ENCODE measurements at places on chromosomes 2 and 18.
A peak's percentile ranks its signal among the peaks of the same experiment; 100 is the strongest.

- no peak for DNase-seq
Measured at GRCh38 chr2:54909001-54909400, 141.2 kb downstream of the RTN4 start.

GRCh38 chr2:161173541-161174194, 13.4 kb downstream of the TANK start:
- no peak for DNase-seq

GRCh38 chr2:3598197-3598910, 3.4 kb downstream of the COLEC11 start:
- DNase-seq, result no peak

DNA sequence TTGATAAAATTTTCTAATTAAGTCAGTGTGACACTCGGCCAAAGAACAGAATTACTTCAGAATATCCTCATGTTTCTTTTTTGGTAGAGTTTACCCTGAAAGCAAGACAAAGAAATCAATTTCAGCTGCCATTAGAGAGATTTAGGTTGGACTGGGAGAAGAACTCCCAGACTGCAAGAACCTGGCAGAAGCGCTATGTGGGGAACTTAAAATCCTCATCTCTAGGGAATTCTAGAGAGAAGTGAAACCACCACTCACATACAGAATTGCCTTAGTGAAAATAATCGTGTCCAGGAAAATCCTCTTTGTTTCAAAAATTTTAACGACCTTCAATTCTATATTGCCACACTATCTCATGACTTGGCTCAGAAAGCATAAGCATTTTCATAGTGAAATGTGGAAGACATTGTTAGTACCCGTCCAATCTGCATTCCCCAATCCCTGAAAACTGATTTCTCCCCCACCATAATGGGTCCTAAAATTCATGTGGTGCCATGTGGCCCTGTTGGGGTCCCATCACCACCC, 297.3 kb upstream of the MEIS1 start:
- DNase-seq, result no peak

- DNase-seq, result no peak
Measured at GRCh38 chr2:219856602-219857001, 229.2 kb downstream of the SLC4A3 start.

DNA sequence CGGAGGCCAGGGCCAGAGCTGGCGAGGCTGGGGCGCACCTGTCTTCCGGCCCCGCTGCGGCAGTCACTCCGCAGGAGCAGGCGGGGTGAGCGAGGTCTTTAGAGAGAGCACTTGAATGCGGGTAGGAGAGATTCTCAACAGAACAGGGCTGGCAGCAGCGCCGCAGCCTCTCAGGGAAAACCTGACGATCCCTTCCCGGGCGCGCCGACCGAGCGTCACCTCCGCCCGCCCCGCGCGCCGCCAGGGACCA, 526 bp downstream of the PRKRA start:
- DNase-seq, result no peak

DNA sequence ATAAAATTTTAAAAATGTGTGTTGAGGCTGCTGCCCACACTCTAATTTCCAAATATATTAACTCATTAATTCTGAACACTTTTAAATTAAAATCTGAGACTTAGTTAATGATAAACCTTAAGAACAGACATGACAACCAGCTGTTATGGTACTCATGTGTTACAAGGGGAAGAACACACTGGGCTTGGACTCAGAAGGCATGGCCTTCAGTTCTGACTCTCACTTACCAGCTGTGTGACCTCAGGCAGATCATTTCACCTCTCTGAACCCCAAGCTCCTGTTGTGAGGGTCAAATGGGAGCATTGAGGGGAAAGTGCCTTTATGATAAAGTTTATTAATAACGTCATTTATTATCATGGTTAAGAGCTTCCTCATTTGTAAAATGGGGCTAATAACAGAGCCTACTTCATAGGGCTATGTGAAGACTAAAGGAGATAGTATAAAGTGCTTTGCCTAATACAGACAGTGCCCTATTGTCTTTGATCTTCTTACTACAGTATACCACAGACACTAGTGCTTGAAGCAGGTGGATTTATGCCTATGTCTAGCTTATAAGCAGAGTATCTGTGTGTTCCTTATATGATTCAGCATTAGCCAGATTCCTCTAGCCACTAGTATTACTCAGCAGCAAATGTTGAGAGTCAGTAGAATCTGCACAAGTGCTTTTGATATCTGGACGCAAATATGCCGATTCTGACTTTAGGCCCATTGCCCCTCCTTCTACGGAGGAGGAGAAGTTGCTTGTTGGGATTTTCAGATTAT, 99.6 kb downstream of the SGPP2 start:
- no peak for DNase-seq

DNA sequence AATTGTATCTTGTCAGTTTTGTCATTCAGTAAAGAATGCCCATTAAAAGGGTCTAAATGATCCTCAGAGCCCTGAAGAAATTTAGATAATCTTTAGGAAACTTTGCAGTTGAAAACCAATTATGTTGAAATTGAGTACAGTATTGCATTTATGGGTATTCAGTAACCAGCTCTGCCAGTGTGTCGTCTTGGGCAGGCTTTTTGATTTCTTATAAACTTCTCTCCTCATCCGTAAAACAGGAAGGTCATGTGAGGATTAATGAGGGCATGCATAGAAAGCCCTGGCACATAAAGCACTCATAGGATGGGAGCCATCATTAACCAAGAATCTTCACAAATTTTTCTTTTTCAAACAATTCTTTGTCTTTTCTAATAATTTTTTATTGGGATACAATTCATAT, 14.8 kb downstream of the PNO1 start:
- DNase-seq, result no peak

DNA sequence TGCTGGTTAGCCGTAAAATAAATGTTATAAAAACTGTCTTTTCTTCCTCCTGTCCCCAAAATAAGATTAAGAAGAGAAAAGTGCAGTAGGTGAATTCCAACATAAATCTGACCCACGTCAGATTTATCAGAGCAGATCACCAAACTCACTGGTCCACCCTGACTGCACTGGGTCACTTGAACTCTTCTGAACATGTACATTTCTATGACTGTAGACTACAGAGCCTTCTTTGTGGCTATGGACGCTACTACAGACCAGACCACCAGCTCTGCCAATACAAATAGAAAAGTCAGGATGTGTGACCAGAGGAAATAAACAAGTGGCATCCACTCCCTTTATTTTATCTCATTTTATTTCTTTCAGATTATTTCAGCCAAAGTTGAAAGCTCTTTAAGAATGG, 11.6 kb downstream of the DSG2 start:
- DNase-seq, result no peak

DNA sequence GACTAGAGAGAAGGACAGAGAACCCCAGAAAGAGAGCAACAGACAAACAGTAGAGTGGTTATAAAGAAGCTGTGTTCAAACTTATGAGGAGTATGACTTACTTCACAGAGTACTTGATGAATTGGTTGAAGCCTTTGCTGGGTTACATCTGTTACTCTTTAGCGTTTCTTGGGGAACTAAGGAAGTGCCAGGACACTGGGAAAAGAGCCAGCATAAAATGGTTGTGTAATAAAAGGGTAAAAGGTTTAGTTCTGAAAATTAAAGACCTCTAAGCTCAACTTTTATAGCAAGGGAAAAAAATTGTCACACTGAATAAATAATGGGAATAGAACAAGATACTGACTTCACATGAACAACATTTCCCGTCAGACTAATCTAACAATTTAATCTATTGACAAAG, 17.0 kb upstream of the STAT4 start:
- DNase-seq, result peak; percentile 64

- no peak for DNase-seq
Measured at GRCh38 chr2:37011130-37011529, 44.8 kb upstream of the STRN start.

DNA sequence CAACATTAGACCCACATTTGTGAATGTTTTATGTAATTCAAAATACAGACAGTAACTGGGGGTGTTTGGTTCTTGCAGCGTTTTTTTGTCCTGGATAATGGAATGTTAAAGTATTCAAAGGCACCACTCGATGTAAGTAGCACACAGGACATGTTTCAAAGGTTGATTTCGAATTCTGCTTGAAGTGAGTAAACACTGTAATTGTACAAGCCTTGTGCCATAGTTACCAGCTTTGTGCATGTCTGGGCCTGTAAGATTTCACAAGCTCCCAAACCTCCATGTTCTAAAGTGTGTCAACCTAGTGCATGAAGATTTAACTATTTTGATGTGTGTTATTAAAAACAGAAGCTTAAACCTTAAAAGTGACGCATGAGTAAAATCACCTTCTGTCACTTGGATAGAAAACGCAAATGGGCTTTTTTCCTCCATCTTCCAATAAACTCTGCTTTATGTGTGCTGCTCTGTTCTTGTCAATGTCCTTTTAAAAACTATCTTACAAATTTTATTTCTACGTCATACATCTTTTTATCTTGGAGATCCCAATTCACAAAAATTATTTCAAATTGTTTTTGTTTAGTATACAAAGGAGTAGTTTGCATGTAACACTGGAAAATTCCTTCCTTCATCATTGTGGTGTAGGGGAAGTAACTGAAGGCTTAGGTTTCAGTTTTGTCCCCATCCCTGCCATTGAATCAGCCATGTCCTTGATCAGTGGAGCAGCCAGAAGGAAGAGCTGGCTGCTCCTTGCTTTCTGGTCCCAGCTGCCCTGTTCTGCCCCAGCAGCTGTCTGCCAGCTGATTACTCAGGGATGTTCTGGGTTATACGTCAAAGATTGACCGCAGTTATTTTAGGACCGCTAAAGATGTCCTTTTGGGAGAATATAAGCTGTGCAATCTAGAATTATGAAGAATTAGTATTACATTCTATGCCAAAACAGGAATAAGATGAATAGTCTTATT, 119.2 kb downstream of the PRKRA start:
- DNase-seq, result peak; percentile 28

- no peak for DNase-seq
Measured at GRCh38 chr2:147017951-147018645, 826.7 kb upstream of the ACVR2A start.

GRCh38 chr2:46722142-46722541, 193.5 kb downstream of the MCFD2 start:
- no peak for DNase-seq

GRCh38 chr2:49186050-49186648, 31.8 kb upstream of the FSHR start:
- no peak for DNase-seq

GRCh38 chr2:203687165-203687564, 19.3 kb upstream of the CD28 start:
- DNase-seq, result no peak

GRCh38 chr18:48832938-48833700, 117.6 kb downstream of the SMAD7 start:
- DNase-seq, result peak; percentile 67

DNA sequence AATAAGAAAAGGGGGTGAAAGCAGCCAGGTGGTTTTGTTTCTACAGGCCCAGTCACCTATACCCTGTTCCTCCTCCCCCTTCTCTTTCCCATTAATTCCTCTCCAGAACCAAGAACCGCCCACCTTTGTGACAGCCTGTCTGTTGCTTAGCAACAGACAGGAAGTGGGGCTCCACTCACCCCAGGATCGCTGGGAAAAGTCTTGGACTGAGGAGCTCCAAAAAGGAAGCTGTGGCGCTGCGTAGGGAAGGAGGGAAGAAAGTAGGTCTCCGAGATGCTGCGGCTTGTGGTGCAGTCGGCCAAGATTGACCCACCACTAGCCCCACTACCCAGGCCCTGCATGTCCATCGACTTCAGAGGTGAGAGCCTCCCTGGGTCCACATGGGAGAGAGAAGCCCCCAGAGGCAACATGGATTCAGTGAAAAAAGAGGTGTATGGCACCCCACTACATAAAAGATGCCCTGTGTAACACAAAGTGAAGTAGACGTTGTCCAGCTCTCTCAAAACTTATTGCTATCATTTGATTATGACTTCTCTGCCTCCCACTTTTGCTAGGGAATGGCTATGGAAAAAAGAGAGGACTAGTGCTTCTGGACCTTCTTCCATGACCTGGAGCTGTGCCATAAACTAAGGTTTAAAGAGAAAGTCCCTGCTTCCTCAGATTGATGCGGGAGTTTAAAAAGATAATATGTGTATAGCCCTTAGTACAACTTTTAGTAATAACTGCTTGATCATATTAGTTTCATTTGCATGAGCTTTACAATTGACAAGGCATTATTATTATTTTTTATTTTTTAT, at the start of gene FER1L5:
FER1L5 (plus strand) TSS at position 201 of the 797 bp plus-strand sequence; CDS start at position 274, 73 bp downstream.
- DNase-seq, result peak; percentile 58

GRCh38 chr2:58045580-58046334, 849 bp upstream of the VRK2 start:
- no peak for DNase-seq

GRCh38 chr2:19336781-19337180, 21.6 kb downstream of the OSR1 start:
- no peak for DNase-seq

- peak; percentile 47 for DNase-seq
Measured at GRCh38 chr2:72138921-72139381, 8.7 kb downstream of the CYP26B1 start.

DNA sequence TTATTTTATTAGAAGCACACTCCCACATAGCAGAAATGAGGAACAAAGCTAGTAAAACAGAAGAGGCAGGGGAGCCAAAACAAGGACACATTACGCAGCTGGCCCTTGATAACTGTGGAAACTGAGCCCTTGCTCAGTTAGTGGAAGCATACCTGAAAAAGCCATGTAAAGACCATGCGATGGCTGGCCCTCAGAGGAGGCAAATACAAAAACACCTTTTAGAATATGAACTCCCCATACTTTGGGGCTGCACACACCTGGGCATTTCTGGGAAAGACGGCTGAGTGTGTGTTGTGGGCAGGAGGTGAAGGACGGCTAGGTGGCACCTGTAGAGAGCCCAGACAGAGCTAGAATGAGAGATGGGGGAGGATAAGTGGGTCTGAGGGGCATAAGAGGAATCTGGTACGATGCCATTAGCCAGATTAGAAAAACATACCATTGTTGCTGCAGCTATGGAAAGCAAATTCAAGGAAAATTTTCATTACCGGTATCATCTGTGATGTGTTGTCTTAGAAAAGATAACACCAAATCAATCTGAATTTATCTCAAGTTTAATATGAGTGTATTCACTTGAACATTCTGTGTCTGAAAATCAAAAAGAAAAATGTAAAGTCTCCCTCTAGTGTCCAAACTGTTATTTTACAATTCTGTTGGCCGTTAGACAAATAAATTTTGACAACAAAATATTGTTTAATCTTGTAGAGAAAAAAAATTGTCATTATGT, 45.2 kb upstream of the SULT1C3 start:
- no peak for DNase-seq

- DNase-seq, result no peak
Measured at GRCh38 chr2:177262092-177262491, 2.4 kb downstream of the NFE2L2 start.

GRCh38 chr2:130755256-130756052, at the start of gene AMER3:
TSS of gene AMER3 (plus strand) at chr2:130755540. CDS start at chr2:130762073, 6,533 bp downstream.
- DNase-seq, result no peak

GRCh38 chr2:103402944-103403343, 641.1 kb downstream of the TMEM182 start:
- no peak for DNase-seq

DNA sequence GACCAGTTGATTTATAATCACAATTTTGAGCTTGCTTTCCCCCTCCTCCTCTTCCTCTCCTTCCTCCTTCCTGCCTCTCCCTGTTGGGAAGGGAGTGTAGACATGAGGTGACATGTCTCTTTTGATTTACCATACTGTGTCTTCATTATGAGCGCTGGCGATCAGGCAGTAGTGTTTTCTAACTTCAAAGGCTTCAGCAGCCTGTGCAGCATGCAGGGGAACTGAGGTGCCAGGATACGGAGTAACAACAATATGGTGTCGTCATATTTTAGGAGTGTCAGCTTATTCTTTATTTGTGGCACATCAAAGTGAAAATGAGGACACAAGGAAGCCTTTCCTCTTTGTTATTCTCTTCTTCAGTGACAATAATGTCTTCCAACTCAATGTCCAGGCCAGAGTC, 864.2 kb downstream of the SLC4A3 start:
- no peak for DNase-seq

Measured in AG08395 (cell line).